Spinal cord (tissue), 10 donors: ENCODE measurements at places on chromosomes 12 and 14. TPM values are rescaled to one million over a fixed set of nuclear protein-coding genes. Genes with fewer than 3 reads are reported as not detected.

Gene MANSC4
- total RNA-seq: not detected

Gene IL22
- not detected for total RNA-seq

Gene DPPA3
- total RNA-seq: not detected

DNA sequence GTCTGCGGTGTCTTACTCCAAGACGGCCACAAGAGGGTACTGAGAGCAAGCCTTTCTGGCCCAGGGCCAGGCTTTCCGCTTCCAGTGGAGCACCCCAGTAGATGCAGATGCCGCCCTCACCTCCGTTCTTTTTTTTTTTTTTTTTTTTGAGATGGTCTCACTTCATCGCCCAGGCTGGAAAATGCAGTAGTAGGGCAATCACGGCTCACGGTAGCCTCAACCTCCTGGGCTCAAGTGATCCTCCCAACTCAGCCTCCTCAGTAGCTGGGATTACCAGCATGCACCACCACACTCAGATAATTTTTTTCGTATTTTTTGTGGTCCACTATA is 5.6 kb upstream of the LBHD2 start:
- DNase-seq: no peak

Gene CLEC9A
- total RNA-seq: 0.28 TPM

Gene TMEM30B
- 11.8 TPM for total RNA-seq

Gene KLRC2
- total RNA-seq: 9.7 TPM

DNA sequence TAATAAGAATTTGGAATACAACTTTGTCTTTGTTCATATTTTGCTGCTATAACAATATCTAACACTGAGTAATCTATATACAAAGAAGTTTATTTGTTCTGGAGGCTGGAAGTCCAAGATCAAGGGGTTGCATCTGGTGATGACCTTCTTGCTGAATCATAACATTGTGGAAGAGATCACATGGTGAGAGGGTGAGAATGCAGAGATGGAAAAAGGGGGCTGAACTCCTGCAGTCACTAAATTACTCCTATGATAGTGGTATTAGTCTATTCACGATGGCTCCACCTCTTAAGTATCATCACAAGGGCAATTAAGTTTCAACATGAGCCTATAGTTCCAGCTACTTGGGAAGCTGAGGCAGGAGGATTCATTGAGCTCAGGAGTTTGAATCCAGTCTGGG is 4.5 kb upstream of the AKAP6 start:
- DNase-seq: no peak

Gene DIP2B
- total RNA-seq: 50.0 TPM

GRCh38 chr14:100159865-100160533 is 554 bp upstream of the DEGS2 start:
- DNase-seq: no peak

DNA sequence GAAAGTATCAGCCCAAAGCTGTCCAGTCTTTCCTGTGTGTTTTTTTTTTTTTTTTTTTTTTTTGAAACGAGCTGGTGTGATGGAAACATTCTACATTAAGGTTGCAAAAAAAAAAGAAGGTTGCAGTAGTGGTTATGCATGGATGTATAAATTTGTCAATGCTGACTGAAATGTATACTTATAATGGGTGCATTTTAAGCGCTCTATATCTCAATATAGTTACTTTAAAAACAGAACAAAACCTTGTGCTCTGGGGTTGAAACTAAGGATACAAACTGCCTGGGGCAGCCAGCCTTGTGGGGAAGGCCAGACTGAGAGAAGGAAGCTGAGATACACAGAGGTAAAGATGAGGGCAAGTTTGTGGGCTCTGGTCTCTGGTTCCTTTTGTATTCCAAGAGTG is 87.3 kb upstream of the RMST start:
- no peak for DNase-seq

- no peak for DNase-seq
Observed at GRCh38 chr14:76866456-76866855, 40.2 kb downstream of the LRRC74A start.

Gene HEATR5A
- 42.3 TPM for total RNA-seq

DNA sequence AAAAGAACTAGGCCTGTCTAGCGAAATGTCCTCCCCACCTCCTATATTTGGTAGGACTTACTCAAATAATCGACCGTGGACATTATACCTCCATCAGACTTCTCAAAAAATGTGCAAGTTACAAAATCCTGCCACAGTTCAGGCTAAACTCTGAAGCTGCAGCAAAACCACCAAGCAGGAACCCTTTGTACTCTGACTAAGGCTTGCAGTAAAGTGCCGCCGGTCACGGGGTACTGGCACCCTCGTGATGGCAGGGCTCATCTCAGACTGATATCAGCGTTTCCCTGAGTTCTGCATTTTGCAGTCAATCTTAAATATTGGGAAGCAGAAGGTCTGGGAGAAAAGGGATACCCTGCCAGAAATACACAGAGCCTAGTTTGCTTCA is 17.1 kb downstream of the SLC11A2 start:
- peak; percentile 71 for DNase-seq

GRCh38 chr14:74135426-74135825 is 50.7 kb downstream of the LIN52 start:
- no peak for DNase-seq

GRCh38 chr14:103436533-103436932 is 51.3 kb downstream of the MARK3 start:
- DNase-seq: no peak
